T-helper 17 cell (primary cell): ENCODE measurements at places on chromosomes 7 and 10. TPM values are rescaled to one million over a fixed set of nuclear protein-coding genes. Genes with fewer than 3 reads are reported as not detected.

- no peaks in the 10 kb centered on the region for H3K36me3 ChIP-seq
- no peak overlapping the region for H3K27ac ChIP-seq
- no peak for DNase-seq
- H3K4me1 ChIP-seq: no peaks in the 10 kb centered on the region
These were observed 697.8 kb downstream of the NRG3 start for GRCh38 chr10:82572744-82573143.

GRCh38 chr10:52004342-52004949 is 305.1 kb upstream of the CSTF2T start:
- H3K4me3 ChIP-seq: no peak overlapping the region
- H3K4me1 ChIP-seq: no peaks in the 10 kb centered on the region
- no peaks in the 10 kb centered on the region for H3K36me3 ChIP-seq

GRCh38 chr10:86936661-86937501 is 20.5 kb downstream of the MMRN2 start:
- no peak overlapping the region for H3K27ac ChIP-seq
- DNase-seq: no peak
- no peaks in the 10 kb centered on the region for H3K27me3 ChIP-seq
- H3K36me3 ChIP-seq: no peaks in the 10 kb centered on the region
- no peaks in the 10 kb centered on the region for H3K4me1 ChIP-seq

DNA sequence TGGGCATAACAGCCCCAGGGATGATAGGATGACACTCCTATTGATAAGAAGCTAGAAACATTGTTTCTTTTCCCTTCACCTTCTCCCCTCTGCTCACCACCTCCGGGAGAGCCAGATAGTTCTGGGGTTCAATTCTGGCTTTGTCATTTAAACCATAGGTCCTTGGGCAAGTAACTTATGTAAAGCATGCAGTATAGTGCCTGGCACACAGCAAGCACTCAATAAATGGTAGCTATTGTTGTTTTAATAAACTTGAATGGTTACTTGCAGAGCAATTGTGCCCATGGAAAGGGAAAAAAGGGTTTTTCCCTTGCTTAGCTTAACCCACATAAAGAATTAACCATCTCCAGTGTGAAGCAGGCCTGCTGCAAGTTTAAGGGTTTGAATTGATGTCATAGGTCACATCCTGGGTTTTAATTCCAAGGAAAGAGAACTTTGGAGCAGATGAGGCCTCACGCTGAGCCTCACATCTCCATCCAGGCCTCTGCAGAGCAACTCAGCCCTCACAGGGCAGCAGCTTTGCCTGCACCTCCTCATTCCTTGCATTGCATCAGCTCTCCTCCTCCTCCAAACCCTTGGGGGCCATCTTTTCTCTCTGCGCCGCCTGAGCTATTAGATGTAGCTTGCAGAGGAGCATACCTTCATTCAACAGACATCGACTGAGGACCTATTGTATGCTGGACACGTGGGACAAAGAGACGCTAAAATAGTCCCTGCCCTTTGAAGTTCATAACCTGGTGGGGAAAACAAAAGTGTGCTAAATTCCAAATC is 22.9 kb downstream of the ZNF775 start:
- peaks cover 28% of the 10 kb centered on the region for H3K4me1 ChIP-seq
- H3K4me3 ChIP-seq: no peak overlapping the region
- H3K36me3 ChIP-seq: peaks cover 3% of the 10 kb centered on the region
- DNase-seq: no peak

DNA sequence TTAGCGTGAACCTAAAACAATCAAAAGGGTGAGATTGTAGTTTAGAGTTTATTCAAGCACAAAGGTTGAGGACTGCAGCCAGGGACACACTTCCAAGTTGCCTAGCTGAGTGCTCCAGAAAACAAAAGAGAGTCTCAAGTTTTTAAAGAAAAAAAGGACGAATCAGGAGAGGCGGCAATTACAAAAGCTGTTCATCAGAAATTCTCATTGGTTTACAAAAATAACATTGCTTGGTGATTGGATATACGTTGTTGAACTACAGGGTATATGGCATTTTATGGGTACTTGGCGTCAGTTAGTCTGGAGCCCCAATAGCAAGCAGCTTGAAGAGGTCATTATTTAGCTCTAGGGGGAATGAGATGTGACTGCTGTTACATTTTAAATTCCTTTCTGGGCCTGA is 11.5 kb downstream of the ZNF438 start:
- DNase-seq: no peak
- no peak overlapping the region for H3K4me3 ChIP-seq
- no peaks in the 10 kb centered on the region for H3K4me1 ChIP-seq
- H3K36me3 ChIP-seq: no peaks in the 10 kb centered on the region

GRCh38 chr10:102773320-102773719 is 29.6 kb downstream of the WBP1L start:
- H3K4me3 ChIP-seq: no peak overlapping the region
- no peak for DNase-seq
- H3K36me3 ChIP-seq: peaks cover 3% of the 10 kb centered on the region
- H3K27ac ChIP-seq: peak overlapping the region; percentile 76
- no peaks in the 10 kb centered on the region for H3K27me3 ChIP-seq

Gene CRHR2
- not detected for total RNA-seq
